ENCODE measurements at places on chromosomes 5 and 9.

DNA sequence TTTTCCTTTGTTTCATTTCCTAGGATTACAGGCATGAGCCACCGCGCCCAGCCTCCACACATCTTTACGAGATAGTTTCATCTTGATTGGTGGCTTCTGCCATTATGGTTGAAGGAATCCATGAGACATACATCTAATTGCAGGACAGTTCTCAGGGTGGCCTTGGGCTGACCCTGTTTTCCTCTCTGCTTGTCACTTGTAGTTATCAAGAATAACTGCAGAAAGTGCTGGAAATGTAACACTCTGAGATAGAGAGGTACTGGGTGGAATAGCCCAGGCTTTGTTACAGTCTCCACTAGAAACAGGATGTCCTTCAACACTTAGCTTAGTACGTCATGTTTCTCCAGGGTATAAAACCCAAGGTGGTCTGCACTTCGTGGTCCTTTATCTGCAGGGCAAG, 10.7 kb downstream of the UGT3A2 start:
- no peak overlapping the region for H3K4me3 ChIP-seq
- H3K36me3 ChIP-seq: no peaks in the 10 kb centered on the region
- H3K27ac ChIP-seq: no peak overlapping the region

GRCh38 chr9:27939186-27939585, 365.9 kb upstream of the C9orf72 start:
- no peaks in the 10 kb centered on the region for H3K36me3 ChIP-seq
- no peaks in the 10 kb centered on the region for H3K27me3 ChIP-seq
- no peak overlapping the region for H3K27ac ChIP-seq
- H3K4me3 ChIP-seq: no peak overlapping the region
- H3K4me1 ChIP-seq: no peaks in the 10 kb centered on the region
- DNase-seq: no peak

GRCh38 chr5:179768326-179769085, 25.3 kb upstream of the LTC4S start:
- peaks cover 9% of the 10 kb centered on the region for H3K36me3 ChIP-seq
- DNase-seq: no peak
- H3K27ac ChIP-seq: no peak overlapping the region

DNA sequence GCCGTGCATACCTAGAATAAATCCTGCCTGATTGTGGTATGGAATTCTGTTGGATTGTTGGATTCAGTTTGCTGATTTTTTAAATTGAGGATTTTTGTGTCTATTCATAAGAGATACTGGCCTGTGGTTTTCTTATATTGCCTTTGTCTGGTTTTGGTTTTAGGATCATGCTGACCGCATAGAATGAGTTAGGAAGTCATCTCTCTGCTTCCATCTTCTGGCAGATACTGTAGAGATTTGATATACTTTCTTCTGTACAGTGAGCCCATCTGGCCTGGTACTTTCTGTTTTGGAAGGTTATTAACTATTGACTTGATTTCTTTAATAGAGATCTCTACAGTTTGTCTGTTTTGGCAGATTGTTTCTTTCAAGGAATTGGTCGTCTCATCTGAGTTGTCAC, 14.7 kb downstream of the CEP72 start:
- no peak overlapping the region for H3K27ac ChIP-seq
- H3K27me3 ChIP-seq: no peaks in the 10 kb centered on the region
- no peak for DNase-seq
- no peak overlapping the region for H3K4me3 ChIP-seq

DNA sequence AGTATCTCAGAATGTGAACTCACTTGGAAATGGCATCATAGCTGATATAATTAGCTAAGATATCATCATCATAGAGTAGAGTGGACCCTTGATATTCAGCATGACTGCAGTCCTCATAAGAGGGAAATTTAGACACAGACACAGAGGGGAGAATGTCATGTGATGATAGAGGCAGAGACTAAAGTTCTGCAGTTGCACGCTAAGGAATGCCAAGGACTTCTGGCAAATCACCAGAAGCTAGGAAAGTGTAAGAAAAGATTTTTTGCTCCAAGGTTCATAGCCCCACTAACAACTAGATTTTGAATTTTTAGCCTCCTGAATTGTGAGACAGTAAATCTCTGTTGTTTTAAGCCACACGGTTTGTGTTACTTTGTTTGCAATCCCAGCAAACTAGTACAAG, 612.6 kb upstream of the ST8SIA4 start:
- H3K4me1 ChIP-seq: no peaks in the 10 kb centered on the region
- H3K27me3 ChIP-seq: no peaks in the 10 kb centered on the region
- no peaks in the 10 kb centered on the region for H3K36me3 ChIP-seq
- no peak overlapping the region for H3K27ac ChIP-seq

DNA sequence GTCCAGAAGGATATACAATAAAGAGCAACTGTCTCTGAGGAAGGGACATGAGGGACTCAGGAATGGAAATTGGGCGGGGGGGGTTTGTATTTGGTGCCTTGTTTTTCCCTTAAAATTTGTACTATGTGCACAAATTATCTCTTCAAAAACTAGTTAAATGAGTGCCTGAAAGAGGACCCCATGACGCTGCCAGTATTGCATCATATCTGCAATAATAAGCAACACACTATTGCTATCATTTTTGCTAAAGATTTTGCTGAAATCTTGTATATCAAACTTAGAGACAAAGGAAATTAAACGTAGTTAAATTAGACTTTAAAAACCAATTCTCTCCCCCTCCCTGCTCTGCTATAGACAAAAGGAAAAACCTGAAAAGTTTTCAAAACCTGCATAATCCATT, 89.7 kb upstream of the SLC30A5 start:
- H3K36me3 ChIP-seq: no peaks in the 10 kb centered on the region
- DNase-seq: no peak
- no peaks in the 10 kb centered on the region for H3K4me1 ChIP-seq
- H3K4me3 ChIP-seq: no peak overlapping the region

- no peaks in the 10 kb centered on the region for H3K27me3 ChIP-seq
- no peaks in the 10 kb centered on the region for H3K36me3 ChIP-seq
- H3K4me1 ChIP-seq: peaks cover 8% of the 10 kb centered on the region
- no peak overlapping the region for H3K4me3 ChIP-seq
- DNase-seq: no peak
- no peak overlapping the region for H3K27ac ChIP-seq
These were observed 7.6 kb upstream of the RPS14 start for GRCh38 chr5:150457121-150457520.

- H3K4me1 ChIP-seq: no peaks in the 10 kb centered on the region
- no peak overlapping the region for H3K27ac ChIP-seq
- no peak for DNase-seq
- no peaks in the 10 kb centered on the region for H3K36me3 ChIP-seq
- H3K4me3 ChIP-seq: no peak overlapping the region
- H3K27me3 ChIP-seq: no peaks in the 10 kb centered on the region
These were observed 39.9 kb downstream of the C9orf153 start for GRCh38 chr9:86219606-86220005.

- DNase-seq: no peak
- H3K36me3 ChIP-seq: no peaks in the 10 kb centered on the region
- no peak overlapping the region for H3K27ac ChIP-seq
- H3K4me1 ChIP-seq: no peaks in the 10 kb centered on the region
- H3K4me3 ChIP-seq: no peak overlapping the region
These were observed 132.8 kb upstream of the PAPPA start for GRCh38 chr9:116020801-116021200.

GRCh38 chr5:180082633-180083420, 11.3 kb upstream of the RNF130 start:
- H3K36me3 ChIP-seq: no peaks in the 10 kb centered on the region
- no peak overlapping the region for H3K4me3 ChIP-seq
- H3K27me3 ChIP-seq: no peaks in the 10 kb centered on the region
- no peak overlapping the region for H3K27ac ChIP-seq
- no peaks in the 10 kb centered on the region for H3K4me1 ChIP-seq

DNA sequence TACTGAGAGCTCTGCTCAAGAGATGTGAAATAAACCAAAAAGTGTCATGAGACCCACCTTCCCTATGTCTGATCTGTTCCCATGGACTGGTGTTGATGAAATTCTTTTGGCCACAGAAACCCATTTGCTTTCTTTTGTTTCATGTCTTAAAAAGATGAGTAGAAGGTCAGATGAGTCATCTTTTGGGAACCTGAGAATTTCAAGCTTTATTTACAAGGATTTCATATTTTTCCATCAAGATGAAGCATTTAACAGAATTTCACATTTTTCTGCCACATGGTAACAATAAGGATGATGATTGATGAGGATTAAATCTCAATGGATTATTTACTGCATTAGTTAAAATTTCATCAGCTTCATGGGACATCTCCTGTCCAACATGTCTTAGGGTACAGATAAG, 337.8 kb downstream of the DEPDC1B start:
- no peak overlapping the region for H3K27ac ChIP-seq
- no peaks in the 10 kb centered on the region for H3K4me1 ChIP-seq
- no peaks in the 10 kb centered on the region for H3K36me3 ChIP-seq
- H3K4me3 ChIP-seq: no peak overlapping the region
- DNase-seq: no peak

DNA sequence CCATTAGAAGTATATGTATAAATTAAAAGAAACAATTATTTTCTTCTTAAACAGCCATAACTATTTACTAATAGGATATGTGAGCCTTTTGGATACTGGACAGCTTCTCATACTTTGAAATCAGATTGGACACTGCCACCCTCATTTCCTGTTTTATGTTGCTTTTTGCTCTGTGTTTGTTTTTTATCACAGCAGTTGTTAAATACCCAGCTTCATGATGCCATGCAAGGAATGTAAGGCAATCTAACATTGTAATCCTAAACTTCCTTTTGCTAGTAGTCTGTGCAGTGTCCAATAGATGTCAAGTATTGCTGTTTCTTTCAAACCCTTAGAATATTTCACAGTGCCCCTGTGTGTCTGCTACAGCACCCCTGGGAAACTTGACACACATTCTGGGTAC, 56.2 kb downstream of the CNTLN start:
- H3K27ac ChIP-seq: no peak overlapping the region
- no peaks in the 10 kb centered on the region for H3K4me1 ChIP-seq
- no peaks in the 10 kb centered on the region for H3K27me3 ChIP-seq
- H3K36me3 ChIP-seq: no peaks in the 10 kb centered on the region

- no peak overlapping the region for H3K27ac ChIP-seq
- H3K27me3 ChIP-seq: no peaks in the 10 kb centered on the region
- no peaks in the 10 kb centered on the region for H3K36me3 ChIP-seq
- no peaks in the 10 kb centered on the region for H3K4me1 ChIP-seq
- no peak for DNase-seq
These were observed 147.5 kb upstream of the FBXL17 start for GRCh38 chr5:108529381-108529780.

DNA sequence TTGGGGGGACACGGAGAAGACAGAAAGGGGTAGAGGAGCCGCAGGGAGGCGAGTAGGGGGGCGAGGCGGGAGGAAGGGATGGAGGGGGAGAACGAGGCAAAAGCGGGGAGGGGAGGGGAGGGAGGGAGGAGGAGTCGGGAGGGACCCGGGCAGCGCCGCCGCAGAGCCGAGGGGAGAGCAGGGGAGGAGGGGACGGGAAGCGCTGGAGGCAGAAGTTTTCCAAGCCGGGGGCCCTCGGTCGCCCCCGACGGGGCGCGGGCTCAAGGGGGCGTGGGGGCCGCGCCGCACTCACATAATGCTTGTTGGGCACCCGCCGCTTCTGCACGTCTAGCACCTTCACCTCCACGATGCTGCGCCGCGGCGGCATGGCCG, 353 bp downstream of the SH3PXD2B start:
- DNase-seq: no peak
- H3K36me3 ChIP-seq: no peaks in the 10 kb centered on the region
- H3K27ac ChIP-seq: no peak overlapping the region
- H3K27me3 ChIP-seq: no peaks in the 10 kb centered on the region
- H3K4me3 ChIP-seq: peak overlapping the region; percentile 61

Data from liver (tissue), 10 donors.